Activated naive CD8-positive, alpha-beta T cell treated with anti-CD3 and anti-CD28 coated beads for 36 hours (primary cell): ENCODE measurements at places on chromosomes 7 and 10.

DNA sequence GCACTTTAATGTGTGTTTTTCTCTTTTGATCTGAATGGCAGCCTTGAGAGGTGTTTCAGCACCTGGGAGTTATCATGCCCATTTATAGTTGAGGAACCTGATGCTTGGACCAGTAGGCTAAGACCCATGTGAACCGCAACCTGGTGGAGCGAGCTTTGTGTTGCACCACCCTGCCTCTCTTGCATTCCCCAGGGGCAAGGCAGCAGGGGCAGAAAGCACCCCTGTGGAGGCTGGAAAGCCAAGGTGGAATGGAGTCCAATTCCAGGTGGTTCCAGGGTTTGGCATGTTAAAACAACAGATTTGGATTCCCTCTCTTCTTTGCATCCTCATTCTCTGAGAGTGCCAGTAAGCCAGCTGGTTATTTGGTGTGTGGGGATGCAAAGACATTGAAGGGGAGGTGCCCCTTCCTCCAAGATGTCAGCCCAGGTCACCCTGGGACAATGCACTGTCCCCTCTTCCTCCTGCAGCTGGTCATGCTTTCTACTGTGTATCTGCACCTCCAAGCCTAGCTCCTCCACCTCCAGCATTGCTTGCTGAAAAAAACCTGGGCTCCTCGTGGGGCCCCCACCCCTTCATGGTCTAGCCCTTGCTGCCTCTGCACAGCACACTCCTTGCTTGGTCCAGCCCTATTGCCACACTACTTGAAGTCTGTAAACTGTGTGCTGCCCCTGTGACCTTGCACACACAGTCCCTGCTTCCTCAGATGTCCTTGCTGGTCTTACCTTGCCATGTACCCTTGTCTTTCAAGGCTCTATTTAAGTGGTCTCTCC lies 5.6 kb upstream of the CDH23 start:
- no peak for DNase-seq

DNA sequence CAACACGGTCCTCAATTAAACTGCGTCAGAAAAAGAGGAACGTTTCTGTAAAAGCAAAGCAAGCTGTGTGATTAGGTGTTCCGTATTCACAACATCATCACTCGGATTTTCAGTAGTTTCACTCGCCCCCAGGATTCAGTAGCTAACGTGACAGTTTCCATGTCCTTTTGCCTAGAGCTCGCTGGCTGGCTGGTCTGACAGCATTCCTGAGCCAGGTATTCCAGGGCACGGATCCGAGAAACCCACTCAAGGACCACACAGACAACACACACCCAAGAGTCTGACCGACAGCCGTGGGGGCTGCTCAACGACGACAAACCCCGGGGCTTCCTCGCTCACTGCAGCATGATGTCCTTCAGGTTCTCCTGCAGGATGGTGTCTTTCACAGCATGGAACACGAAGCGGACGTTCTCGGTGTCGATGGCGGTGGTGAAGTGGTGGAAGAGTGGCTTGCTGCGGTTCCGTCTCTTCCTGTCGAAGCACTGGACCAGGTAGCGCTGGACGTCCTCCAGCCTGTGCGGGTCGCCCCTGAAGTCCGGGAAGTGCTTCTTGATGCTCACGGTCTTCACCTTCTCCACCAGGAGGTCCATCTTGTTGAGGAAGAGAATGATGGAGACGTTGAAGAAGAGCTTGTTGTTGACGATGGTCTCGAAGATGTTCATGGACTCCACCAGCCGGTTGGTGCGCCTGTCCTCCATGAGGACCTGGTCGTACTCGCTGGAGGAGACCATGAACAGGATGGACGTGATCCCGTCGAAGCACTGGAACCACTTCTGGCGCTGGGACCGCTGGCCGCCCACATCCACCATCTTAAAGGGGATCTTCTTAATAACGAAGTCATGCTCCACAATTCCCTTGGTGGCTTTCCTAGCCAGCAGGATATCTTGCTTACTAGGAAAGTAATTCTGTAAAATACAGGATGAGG lies 43.1 kb downstream of the AMZ1 start:
- no peak for DNase-seq

GRCh38 chr10:133142523-133143199 lies 17.4 kb upstream of the KNDC1 start:
- DNase-seq = no peak

DNA sequence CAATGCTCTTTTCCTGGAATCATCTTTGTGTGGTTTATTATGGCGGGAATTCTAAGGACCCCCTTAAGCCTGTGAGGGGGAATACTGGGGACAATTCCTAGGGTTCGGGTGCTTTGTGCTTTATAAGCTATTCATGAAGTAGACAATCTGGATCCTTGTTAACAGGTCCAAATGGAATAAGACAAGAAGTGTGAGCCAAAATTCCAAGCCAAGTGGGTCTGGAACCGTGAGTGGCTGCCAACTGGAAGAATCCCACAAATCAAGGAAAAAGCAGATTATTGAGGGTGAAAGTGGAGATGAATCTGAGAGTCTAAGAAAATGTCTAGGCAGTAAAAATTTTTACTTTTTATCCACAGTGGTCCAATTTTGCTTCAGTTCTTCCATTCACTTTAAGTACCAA lies 136.8 kb downstream of the MDFIC start:
- no peak for DNase-seq

DNA sequence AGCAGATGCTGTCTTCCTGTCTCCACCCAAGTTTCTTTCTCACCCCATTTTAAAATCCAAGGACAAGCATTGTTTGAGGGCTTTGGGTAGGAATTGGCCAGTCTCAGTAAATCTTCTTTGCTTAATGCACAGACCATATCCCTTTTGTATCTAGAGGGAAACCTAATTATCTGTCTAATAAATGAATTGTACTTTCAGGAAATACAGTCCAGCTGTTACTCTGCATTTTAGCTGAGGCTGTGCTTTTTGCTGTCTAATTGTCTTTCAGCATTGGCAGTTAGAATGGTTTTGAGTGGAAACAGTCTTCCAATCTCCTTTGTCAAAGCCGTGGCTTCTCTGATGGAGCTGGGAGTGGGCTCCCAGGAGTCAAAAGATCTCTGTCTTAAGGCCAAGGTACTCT lies 388.2 kb downstream of the SORCS3 start:
- DNase-seq = no peak

GRCh38 chr7:95811846-95812445 lies 39.6 kb downstream of the DYNC1I1 start:
- DNase-seq = no peak

DNA sequence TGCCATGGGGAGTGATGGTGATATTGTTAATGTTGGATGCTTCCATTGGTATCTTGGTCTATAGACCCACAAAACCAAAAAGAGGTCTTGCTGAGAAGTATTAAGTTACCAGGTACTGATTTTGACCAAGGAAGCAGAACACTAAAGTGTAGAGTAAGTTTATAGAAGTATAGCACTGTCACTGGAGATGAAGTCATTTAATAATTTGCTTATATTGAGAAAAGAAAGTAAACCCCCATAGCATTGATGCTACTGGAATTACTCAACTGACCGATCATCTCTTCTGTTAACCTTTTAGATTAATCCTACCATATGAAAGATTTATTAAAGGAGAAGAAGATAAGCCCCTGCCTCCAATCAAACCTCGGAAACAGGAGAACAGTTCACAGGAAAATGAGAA lies 183.2 kb downstream of the RTKN2 start:
- no peak for DNase-seq

DNA sequence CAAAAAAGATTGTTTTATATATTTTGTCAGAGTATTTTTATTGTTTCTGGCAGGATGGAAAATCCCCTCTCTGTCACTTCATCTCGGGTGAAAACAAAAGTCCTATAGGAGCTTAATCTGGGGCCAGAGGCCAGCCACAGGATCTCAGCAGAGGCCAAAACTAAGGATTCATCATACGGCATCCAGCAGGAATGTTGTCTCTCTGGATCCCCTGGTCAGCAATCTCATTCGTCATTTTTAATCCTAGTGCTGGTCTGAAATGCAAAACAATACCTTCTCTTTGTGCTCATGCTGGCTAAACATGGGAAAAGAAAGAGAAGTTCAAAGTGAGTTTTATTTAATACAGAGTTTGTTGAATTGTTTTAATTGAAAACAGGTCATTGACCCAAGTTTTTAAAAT lies 482.5 kb upstream of the AUTS2 start:
- DNase-seq = no peak

- DNase-seq = no peak
Observed at GRCh38 chr10:103171278-103171677, 21.8 kb downstream of the NT5C2 start.

DNA sequence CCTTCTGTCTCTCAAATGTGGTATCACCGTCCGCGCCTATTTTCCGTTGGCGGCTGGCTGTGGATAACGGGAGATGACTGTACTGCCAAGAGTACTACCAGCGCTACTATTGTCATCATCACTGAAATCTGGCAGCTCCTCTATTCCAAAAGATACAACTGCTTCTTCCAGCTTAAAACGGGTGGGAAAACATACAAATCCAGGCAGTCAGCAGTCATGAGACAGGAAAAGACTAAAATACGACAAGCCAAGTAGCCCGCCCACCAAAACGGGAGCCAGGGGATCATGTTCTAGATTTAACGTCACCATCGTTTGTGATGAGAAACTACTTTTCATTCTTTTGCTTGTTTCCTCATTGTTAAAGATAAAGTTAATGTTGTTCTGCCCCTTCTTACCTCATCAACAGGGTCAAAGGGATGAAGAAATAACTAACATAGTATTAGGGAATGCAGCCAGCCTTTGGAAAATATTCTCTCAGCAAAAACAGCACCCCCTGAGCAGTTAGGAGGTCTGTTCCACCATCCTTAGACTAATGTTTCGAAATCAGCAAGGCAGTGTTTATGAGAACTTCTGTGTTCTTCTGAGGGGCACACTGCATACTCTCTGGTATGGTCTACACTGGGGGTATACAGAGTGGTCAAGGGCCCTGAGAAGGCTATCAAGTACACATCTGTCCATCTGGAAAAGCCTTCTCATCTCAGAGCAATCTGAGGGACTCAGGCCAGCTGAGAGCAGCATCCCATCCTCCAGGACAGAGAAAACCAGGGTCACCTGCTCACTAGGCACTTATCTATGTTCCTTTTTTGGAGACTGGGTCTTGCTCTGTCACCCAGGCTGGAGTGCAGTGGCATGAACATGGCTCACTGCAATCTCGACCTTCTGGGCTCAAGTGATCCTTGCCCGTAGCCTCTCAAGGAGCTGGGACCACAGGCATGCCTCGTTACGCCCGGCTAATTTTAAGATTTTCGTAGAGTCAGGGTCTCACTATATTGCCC lies 47.5 kb downstream of the GNA12 start:
- no peak for DNase-seq

- DNase-seq = no peak
Observed at GRCh38 chr10:88853155-88853881, 1.7 kb upstream of the ANKRD22 start.

DNA sequence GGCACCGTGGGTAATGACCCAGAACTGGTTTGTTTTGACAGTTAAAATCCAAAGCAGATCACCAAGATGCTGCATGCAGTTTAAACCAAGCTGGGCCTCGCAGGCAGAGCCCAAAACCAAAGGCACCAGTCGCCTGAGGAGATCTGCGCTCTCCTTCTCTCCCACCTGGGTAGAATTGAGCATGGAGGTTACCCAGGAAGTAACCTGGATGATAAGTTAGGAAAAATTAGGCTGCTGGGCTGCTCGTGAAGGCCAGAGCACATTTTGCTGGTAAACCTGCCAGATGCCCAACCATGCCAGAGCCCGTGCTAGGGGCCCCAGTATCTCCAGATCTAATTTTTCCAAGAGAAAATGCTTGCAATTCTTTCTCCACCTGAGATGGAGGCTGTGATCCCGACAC lies 388.3 kb upstream of the MGMT start:
- no peak for DNase-seq

DNA sequence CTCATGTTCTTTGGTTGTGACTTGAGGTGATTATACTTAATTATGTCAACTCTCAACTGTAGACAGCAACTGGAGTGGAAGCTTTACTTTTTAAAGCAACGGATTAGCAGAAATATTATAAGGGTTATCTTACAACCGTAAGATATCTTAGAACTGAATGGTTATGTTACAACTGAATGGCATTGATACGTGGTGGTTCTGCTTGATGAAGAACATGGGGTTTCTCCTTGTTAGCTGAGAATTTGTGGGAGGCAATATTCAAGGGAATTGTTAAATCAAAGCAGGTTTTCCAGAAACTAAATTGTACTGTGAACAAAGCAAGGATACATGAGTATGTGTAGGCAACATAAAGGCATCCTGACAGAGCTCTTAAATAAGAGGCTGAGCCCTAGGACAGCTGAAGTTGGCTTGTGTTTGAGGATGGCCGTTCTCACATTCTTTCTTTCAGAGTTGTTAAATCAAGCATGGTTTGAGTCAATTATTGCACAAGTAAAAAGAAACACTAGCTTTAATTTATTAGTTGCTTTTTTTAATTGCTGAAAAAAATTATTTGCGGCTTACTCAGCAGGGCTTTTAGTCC lies 350.0 kb downstream of the PLXDC2 start:
- DNase-seq = no peak

- no peak for DNase-seq
Observed at GRCh38 chr7:2065528-2065927, 167.2 kb downstream of the MAD1L1 start.

- no peak for DNase-seq
Observed at GRCh38 chr10:26755443-26755903, 58.0 kb downstream of the PDSS1 start.

DNA sequence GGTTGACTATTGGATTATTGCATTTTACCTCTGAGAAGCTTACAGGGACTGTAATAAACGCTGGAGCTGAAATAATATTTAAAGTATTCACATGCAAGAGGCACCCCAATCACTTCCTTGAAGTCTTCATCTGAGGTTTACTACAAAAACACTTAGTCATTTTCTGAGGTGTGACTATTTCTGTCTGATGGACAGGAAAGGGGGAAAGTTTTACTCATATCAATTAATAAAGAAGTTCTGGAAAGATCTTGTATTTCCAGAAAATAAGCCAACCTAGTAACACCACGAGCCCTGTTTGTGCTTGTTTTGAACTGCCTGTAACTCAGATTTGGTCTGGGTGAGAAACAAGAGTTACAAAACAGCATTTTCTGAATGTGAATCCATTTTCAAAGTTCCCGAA lies 63.9 kb upstream of the PRKCQ start:
- DNase-seq = peak; percentile 28

DNA sequence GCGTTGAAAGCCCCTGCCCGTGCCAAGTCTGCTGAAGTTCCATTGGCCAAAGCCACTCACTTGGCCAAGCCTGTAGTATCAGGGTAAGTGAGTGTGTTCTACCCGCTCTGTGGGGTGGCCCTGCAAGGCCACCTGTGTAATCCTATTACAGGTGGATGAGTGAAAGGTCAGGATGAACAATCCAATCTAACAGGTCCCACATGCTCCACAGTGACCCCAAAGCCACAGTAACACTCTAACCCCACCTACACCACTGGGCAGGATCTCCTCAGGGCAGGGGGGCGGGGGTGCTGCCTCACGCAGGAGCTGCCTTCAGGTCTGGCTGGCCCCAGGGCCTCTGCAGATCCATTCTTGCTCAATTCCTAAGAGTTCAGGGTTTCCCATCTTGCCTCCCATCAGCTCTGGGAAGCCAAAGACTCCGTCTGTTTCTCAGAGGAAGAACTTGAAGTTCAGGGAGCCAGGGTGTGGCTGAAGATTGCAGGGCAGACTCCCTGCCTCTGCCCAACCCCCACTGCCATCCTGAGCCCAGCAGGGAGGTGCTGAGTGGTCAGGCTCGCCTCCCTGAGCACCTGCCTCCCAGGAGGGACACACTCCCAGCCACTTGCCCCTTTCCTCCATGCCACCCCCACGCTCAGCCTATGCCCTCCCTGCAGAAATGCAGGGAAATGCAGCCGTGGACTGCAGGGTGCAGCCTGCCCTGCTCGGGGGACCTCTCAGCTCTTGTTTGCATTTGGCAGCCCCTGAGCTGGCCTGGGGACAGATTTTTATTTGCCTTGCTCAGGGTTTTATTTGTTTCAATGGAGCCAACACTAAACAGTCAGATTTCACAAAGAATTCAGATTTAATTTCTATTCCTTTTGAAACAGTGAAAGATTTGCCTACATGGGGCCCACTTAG lies 9.8 kb upstream of the COMTD1 start:
- DNase-seq = no peak
